Lower lobe of right lung (tissue), 2 donors: ENCODE measurements at places on chromosomes 12 and 14. TPM values are rescaled to one million over a fixed set of nuclear protein-coding genes. Genes with fewer than 3 reads are reported as not detected.

DNA sequence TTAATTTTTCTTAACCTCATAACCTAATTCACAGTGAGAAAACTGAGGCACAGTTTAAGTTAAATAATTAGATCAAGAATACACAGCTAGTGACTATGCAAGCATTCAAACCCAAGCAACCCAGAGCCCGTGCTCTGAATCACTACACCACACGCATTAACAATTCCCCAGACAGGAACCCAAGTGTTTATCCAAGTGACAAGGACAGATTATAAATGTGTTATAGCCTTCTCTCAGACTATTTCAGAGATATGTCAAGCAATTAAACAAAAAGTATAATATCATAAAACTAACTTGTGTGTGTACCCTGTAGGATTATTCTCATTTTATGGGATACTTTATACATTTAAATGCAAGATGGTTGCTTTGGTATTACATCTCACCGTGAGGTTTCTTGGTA lies 43.8 kb downstream of the MED13L start:
- DNase-seq = no peak

GRCh38 chr12:124425667-124426066 lies 130.8 kb downstream of the RFLNA start:
- DNase-seq = no peak

TPCN1 gene
- total RNA-seq = 68.1 TPM

ENDOU gene
- total RNA-seq = not detected

- no peak for DNase-seq
Measured at GRCh38 chr12:51025338-51025835, 797 bp downstream of the SLC11A2 start.

GRCh38 chr14:32078858-32079216 lies 1.7 kb downstream of the ARHGAP5 start:
- no peak for DNase-seq

- DNase-seq = no peak
Measured at GRCh38 chr12:64796205-64796845, 28.1 kb upstream of the TBC1D30 start.

COPS7A gene
- total RNA-seq = 55.1 TPM

SLC25A47 gene
- total RNA-seq = not detected

DNA sequence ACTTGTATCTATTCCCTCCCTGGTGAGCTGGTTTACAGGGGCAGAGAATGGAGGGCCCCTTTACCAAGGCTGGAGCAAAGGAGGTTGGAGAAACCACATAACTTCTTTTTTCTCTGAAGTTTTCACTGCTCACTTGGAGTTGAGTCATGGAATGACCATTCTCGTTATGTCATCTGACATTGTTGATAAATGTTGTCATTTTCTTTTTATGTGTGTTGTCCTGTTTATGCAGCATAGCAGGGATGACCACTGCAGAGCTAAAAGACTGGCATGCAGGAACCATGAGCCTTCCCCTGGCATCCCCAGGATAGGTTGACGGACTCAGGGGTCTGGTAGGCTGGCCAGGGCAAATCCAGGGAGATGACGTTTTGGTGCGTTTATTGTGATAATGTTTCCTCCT lies 256.8 kb upstream of the DDHD1 start:
- DNase-seq = no peak

NUAK1 gene
- total RNA-seq = 17.5 TPM

VDR gene
- 24.3 TPM for total RNA-seq

DNA sequence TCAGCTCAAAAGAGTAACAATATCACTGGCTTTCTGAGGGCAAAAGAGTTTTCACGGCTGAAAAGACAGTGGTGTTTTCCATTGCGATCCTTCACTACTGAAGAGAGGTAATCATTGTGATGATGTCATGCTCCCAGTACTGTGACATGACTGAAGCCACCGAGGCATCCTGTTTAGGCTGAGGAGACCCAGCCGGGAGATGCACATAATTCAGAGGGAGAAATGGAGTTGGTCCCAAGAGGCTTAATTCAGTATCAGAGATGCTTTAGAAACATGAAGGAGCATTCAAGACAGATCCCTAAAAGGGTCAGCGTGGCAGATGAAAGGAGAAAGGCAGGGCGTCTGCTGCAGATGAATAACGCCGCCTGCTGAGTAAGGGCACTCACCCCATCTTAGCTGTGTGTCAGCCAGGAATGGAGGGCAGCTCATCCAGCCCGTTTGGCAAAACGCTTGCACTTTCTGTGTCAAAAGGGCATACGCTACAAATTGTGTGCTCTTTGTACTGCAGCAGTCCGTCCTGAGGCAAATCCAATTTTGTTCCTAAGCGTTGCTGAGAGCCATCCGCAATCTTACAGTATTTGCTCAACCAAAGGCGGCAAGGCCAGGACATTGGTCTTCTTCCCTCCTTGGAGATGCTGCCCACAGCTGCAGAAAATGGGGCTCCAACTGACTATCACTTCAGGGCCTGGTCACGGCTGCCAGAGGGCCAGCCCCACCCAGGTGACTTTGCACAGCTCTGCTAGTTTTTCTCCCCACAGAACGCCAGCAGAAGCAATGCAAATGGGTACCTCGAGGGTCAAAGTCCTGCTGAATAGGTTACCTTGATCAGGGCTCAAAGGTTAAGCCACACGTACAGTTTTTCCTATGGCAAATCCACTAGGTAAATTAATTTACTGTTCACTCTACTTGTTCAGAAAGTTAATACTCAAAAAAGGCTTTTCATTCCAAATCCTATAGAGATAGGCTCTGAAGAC lies 23.5 kb downstream of the CCDC92 start:
- DNase-seq = no peak

PMCH gene
- total RNA-seq = not detected

GRCh38 chr14:67571275-67571990 lies 28.6 kb downstream of the PIGH start:
- DNase-seq = peak; percentile 71

DNA sequence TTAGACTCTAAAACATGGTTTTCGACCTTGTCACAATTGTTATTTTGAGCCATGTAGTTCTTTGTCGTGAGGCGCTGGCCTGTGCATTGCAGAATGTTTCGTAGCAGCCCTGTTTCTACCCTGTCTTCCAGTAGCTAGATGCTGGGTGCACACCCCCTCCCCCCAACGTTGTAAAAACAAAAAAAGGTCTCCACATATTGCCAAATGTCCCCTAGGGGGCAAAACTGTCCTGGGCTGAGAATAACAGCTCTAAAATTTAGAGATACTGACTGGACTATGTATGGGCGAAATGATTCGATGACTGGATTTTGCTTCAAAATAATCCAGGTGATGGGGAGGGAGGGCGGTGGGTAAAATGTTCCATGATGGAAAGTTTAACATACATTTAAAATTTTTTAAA lies 126.1 kb upstream of the FUT8 start:
- no peak for DNase-seq
